Stimulated activated naive CD4-positive, alpha-beta T cell treated with Interleukin-2 at 50 U/mL for 16 hours (primary cell): ENCODE measurements at places on chromosomes 11 and 22.

- no peak for DNase-seq
These were observed 19.9 kb downstream of the NUP160 start for GRCh38 chr11:47828284-47828683.

DNA sequence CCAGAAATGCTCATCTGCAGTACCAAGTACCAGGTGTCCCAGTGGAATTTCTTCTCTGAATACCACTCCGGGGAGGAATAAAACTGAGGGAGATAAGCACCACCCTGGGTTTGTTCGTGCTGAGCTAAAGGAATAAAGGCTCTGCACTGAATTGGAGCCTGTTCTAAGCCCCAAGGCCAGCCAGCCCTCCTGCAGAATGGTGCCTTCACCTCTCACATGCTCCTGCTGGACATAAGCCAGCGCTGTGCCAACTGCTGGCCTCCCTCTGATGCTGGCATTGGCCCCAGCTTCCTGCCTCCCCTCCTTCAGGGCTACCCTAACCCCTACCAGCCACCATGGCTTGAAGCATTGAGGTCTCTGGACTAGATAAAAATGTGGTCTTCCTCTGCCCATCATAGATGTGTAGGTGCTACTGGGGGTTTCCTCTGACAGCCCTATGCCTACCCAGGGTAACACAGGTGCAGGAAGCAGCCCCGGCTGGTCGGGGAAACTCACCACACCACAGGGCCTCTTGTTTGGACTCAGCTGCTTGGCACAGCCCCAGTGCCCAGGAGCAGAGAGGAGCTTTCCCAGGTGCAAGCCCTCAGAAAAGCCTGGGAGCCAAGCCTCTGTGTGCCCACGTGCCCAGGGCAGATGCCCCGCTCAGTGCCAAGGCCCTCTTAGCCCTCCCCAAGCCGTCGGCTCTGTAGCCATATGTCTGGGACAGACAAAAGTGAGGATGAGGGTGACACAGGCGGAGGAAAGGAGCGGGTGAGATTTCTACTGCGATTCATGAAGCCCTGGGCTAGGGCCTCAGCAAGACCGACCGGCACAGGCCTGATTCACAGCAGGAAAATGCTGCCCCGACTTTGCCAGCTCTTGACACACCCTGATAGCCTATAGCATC is 34.1 kb upstream of the JAM3 start:
- DNase-seq = no peak

GRCh38 chr11:93396316-93396715 is 65.8 kb downstream of the DEUP1 start:
- no peak for DNase-seq

DNA sequence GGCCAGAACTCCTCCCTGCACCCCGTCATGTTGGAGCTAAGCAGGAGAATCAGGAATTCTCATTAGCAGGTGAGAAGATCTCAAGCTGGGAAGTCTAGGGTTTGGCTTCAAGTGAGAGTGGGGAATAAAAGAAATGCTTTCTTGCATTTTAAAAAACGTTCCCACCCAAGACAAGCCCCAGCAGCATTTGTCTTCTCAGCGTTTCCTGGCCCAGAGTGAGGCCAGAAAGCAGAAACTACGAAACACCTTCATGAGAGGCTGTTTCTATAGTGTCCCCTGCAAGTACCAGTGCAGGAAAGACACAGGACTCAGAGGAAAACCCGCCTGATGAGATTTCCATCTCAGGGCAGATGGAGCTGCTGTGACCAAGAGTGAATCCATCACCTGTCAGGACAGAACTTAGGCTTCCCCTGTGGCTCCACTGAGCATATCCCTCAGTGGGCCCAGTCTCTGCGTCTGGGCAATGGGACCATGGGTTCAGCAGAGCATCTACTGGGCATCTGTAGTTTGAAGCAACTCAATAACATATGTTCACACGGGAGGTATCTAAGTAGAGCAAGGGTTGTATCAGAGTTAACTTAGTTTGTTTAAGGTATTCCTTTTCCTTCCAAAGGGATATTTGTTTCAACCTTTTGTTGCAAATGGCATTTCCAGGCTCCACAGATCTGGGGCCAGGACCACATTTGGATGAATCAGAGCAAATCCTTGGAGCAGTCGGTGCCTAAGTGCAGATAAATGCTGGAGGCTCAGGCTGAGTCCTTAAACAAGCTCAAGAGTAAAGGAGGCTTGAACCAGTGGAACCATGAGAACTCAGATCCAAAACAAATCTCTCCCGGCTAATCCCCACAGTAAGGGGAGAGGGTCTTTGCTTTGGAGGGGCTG is 548.3 kb downstream of the MIAT start:
- DNase-seq = no peak

DNA sequence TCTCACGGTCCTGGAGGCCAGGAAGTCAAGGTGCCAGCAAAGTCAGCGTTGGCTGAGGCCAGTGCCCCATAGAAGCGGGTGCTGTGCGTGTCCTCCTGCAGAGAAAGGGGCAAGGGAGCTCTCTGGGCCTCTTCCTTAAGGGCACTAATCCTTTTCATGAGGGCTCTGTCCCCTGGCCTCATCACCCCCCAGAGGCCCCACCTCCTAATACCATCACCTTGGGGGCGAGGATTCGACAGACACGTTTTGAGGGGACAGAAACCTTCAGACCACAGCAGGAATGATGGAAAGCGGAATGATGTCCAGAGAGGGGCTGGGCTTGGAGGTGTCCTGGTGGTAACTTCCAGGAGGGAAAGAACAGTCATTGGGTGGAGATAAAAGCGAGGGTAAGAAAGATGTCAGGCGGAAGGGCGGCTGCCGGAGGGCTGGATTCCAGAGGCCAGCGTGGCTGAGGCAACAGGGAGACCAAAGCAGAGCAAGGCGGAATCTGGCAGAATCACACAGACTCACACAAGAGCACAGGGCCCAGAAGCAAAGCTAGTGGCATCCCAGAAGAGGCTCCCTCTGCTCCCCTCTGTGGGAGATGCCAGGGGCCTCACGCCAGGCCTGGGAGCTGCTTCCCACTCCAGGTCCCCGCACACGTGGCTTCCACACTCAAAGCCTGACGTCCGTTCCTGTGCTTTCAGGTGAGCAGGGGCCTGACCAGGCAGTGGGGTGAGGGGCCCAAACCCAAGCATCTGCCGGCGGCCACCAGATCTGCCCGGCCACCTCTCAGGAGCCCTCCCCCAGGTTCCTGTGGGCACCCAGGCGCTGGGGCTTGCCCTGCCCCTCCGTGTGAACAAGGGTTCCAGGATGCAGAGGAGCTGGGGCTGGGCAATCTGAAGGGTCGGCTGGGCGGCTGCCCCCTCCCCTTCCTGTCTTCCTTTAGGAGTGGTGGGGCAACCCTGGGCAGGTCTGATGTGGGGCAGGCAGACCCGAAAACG is 784.5 kb downstream of the BRD1 start:
- DNase-seq = no peak

- DNase-seq = no peak
These were observed 3.9 kb upstream of the NUP50 start for GRCh38 chr22:45159652-45160462.

DNA sequence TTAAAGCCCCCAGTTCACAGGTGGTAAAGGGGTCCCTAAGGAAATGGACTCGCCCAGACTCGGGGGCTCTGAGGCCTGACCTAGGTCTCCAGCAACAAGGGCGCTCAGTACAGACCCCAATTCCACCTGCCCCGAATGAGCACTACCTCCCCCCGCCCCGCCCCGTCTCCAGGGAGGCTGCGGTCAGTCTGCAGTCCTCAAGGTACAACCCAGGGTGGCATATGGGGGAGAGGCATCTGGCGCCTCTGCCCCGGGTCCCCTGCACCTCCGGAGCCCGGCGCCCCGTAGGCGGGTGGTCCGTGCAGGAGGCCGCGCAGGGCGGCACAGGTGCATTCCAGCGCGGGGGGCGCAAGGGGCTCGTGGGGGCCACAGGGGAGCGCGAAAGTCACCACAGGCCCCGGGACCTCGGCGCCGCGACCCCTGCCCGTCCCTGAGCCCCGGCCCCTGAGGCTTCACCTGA is 361 bp downstream of the CTSD start:
- DNase-seq = no peak

GRCh38 chr11:5280582-5281102 is 10.9 kb upstream of the HBE1 start:
- no peak for DNase-seq

- DNase-seq = no peak
These were observed 56.6 kb downstream of the FAM83F start for GRCh38 chr22:40051322-40051721.

GRCh38 chr11:27926486-27926885 is 181.5 kb downstream of the KIF18A start:
- no peak for DNase-seq

GRCh38 chr11:96306933-96307775 is 35.8 kb downstream of the MAML2 start:
- DNase-seq = no peak

GRCh38 chr11:77400271-77400670 is 73.6 kb downstream of the PAK1 start:
- no peak for DNase-seq

- no peak for DNase-seq
These were observed 2.8 kb downstream of the EHBP1L1 start for GRCh38 chr11:65578667-65579066.

DNA sequence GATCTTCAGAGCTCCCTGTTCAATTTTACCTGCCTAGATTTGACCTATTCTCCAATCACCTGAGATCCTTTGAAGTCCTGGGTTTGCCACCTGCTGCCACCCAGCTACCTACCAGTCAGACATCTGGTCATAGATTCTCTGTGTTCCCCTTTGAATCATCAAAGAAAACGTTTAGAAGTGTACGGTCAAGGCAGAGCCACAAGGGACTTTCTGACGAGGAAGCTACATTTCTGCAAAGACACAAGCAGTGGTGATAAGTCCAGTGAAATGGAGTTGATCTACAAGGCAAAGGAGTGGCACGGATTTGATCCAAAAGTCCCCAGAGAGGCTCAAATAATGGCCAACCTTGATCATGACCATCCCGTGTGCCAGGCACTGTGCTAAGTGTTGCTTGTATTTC is 549.9 kb downstream of the MIAT start:
- DNase-seq = no peak

- no peak for DNase-seq
These were observed 244.3 kb downstream of the FAM76B start for GRCh38 chr11:95545116-95545875.

DNA sequence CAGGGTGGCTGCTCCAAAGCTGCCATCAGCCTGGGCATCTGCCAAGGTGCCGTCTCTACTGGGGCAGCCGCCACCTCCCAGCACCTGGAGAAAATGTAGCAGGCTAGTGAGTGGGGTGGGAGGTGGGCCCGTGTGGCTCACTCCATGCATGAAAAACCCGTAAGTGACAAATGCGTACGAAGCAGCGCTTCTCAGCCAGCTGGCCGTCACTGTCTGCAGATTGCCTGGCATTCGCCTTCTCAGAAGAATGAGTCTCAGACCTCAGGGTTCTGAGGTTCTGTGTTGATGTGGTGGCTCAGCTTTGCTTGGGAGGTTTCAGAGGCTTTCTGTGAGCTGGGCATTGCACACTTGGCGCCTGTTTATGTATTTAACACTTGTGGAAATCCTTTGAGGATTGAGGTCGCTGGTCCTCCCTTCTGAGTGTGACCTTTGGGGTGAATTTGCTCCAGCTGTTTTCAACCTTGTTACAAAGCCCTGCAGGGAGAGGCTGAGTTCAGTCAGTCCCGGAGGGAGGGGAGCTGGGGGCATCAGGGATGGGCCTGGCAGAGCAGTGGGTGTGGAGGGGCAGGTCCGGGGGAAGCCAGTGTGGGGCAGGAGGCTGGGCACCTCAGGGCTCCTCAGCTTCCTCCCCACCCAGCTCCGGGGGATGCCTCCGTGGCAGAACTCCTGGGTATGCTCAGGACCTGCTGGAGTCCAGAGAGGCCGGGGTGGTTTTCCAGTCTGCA is 977.0 kb downstream of the TBC1D22A start:
- DNase-seq = no peak

- DNase-seq = no peak
These were observed 25.8 kb upstream of the SLC22A12 start for GRCh38 chr11:64564947-64565889.

GRCh38 chr11:115279813-115280761 is 224.1 kb downstream of the CADM1 start:
- no peak for DNase-seq

GRCh38 chr11:117278347-117278746 is 12.8 kb upstream of the BACE1-AS start:
- DNase-seq = no peak
